ENCODE measurements at places on chromosomes 5 and 9. TPM values are rescaled to one million over a fixed set of nuclear protein-coding genes. Genes with fewer than 3 reads are reported as not detected.

The OR2K2 gene
- not detected for total RNA-seq

The SLC25A25 gene
- total RNA-seq: 43.9 TPM

The CCL27 gene
- not detected for total RNA-seq

The TRIM36 gene
- total RNA-seq: 7.2 TPM

All from breast epithelium (tissue), 4 donors.